ENCODE measurements at places on chromosomes 3 and 15. TPM values are rescaled to one million over a fixed set of nuclear protein-coding genes. Genes with fewer than 3 reads are reported as not detected.

The SLC2A2 gene
- total RNA-seq, result not detected

The ALDH1L1 gene
- total RNA-seq, result not detected

The OR5K3 gene
- not detected for total RNA-seq

The RAB8B gene
- total RNA-seq, result 42.4 TPM

The CDC25A gene
- 16.9 TPM for total RNA-seq

The ADAMTS17 gene
- total RNA-seq, result 1.6 TPM

The IL5RA gene
- total RNA-seq, result not detected

The STRC gene
- total RNA-seq, result not detected

The CEP63 gene
- total RNA-seq, result 40.0 TPM

The CPN2 gene
- total RNA-seq, result 0.10 TPM

The PLA2G4E gene
- total RNA-seq, result not detected

The PSTPIP1 gene
- total RNA-seq, result not detected

The TP63 gene
- total RNA-seq, result 16.7 TPM

The TMEM212 gene
- total RNA-seq, result not detected
